RCC 7860 (cell line): ENCODE measurements at places on chromosomes 3 and 15.
A peak's percentile ranks its signal among the peaks of the same experiment; 100 is the strongest.

- peak; percentile 9 for DNase-seq
These were observed 16.2 kb upstream of the ABI3BP start for GRCh38 chr3:101009386-101009785.

DNA sequence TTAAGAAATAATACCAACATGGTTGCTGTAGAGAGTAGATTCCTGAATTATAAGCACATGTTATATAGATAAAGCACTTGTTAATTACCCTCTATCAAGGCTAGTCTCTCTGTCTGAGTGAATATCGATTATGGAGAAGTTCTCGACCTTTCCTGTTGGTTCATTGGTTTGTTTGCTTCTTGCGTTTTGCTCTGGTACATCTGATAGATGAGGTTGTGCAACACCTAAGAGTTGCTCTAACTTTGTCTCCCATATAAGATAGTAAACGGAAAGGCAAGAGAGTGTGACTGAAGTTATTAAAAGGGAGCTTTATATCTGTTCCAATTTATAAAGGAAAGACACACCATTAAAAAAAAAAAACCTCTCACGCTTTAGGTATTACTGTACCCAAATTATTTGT is 69.0 kb downstream of the PYDC2 start:
- no peak for DNase-seq

DNA sequence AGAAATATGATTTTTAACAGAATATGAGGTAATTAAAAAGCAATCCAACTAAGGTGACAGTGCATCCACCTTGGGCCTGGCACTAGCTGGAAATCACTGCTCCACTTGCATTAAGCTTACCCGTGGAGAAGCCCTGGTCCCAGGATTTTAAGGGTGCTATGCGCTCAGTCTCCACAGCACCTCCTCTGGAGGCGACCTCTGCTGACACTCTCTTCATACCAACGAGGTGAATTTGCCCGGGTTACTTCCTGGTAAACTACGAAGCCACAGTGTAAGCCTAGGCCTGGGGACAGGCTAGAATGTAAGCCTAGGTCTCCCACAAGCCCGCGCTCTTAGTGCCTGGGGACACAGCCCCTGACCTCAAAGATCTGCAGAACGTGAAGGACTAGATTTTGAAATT is 793 bp downstream of the APOD start:
- DNase-seq, result no peak

DNA sequence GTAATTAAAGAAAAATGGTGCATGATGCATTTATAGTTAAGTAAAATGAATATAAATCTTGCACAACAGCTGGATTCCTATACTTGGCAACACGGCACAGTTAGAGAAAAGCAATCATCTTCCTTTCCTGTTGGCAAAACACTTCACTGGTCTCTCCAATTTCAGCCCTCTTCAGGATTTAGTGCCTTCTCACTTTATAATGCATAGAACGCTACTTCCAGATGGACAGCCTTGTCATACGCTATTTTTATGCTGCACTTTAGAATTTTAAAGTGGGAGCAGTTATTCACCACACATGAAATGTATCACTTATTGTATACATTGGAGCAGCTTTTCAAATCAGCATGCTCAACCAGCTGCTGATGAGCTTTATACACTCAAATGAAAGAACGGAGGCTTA is 194.4 kb upstream of the GBE1 start:
- no peak for DNase-seq

GRCh38 chr3:128368626-128369025 is 98.1 kb downstream of the DNAJB8 start:
- no peak for DNase-seq

DNA sequence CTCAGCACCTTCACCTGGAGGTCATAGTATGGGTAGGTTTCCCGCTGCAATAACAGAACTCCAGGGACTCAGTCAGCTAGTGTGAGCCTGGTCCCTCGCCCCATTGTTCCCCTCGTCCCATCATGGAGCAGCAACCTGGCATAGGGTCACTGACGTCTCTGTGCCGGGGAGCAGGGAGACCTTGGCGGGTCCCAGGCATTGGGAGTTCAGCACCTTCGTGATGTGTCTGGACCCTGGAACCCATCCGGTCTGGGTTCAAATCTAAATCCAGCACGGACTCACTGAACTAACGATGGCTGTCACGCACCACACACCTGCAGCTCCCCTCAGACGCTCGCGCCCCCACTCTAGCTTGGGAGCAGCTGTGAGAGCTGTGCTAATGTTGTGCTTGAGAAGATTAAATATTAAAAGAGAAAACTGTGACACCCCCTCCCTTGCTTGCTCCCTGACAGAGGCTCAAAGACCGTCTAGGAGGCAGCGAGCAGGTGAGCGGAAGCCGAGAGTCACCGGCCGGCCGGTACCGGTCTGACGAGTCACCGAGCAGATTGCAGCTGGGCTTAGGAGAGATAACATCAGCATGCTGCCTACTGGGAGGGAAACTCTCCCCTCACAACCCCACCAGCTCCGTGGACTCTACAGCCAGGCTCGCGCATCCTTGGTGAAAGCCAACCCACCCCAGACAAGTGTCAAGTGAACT is 742 bp downstream of the PLA2G4F start:
- no peak for DNase-seq

DNA sequence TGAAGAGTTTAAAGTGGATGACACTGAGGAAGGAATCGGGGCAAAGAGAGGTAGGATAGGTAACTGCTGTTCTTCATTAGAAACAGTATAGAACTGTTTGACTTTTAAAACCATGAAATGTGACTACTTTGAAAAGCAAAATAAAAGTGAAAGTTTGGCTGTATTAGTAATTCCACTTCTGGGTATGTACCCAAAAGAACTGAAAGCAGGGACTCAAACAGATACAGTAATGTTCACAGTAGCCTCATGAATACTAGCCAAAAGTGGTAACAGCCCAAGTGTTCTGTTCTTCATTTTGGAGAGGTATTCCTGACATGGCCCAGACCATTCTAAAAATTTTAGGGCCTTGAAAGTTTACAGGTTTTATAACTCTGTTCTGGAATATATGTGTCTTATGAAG is 1055.4 kb downstream of the TBL1XR1 start:
- no peak for DNase-seq

DNA sequence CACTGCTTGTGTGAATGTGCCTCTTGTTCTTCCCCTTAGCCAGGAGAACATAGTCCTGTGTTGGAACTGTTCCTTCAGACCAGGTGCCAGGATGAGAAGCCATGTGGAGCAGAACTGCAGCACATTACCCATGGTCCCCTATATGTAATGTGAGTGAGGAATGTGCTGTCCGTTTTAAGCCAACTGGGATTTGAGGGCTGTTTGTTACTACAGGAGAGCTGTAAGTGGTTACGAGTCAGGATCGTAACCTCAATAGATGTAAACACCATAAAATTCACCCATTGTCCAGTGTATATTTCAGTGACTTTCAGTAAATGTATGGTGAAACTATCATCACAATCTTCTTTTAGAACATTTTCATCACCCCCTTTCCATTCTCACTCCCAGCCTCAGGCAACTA is 10.1 kb upstream of the SCAP start:
- DNase-seq, result no peak

DNA sequence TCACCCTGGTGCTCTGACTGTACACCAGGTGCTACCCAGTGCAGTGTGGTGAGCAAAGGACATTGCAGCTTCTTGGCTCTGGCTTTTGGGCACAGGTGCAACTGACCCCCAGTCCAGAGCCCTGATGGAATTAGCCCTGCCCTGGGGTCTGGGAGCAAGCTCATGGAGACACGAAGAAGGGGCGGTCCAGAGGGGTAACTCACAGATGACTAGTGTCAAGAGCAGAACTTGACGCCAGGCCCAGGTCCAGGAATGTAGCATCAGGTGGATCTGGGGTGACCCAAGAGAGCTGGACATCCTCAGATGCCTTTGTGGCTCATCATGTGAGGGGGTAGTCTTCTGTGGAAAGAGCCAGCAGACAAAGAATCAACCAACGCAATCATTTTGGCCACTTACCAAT is 88.9 kb downstream of the ASB7 start:
- no peak for DNase-seq

GRCh38 chr3:43769885-43770425 is 79.2 kb downstream of the ABHD5 start:
- no peak for DNase-seq

- peak; percentile 92 for DNase-seq
These were observed 92.8 kb downstream of the TFG start for GRCh38 chr3:100802126-100802525.

GRCh38 chr15:38612159-38612863 is 47.7 kb upstream of the RASGRP1 start:
- DNase-seq, result no peak

- no peak for DNase-seq
These were observed at the start of gene LMOD3 for GRCh38 chr3:69122403-69122802. LMOD3 (minus strand) TSS chr3:69122595; CDS start chr3:69122386, 209 bp downstream.

GRCh38 chr3:102883515-102883914 is 448.7 kb downstream of the ZPLD1 start:
- DNase-seq, result no peak

DNA sequence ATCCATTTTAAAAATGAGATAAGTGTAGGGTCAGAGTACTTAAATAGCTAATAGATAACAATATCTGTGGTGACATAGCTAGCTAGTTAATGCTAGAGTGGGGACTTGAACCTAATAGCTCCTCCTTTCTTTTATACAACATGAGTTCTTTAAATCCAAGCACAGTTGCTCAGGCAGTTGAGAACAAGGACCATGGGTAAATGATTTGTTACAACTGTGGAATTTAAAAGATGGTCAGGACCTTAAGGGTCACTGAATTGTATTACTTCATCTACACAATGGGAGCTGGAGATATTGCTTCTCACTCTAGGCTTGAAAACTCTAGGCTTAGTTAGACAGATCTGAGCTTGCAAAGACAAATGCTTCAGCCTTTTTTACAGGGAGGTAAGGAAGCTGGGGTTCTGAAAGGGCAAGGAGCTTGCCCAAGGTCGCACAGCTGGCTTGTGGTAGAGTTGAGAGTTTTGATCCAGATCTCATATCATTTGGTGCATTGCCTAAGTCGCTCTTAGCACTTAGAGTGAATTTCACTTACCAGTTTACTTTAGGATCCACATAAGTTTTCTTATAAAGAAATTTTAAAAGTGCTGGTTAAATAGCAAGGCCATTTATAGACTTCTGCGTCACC is 90.2 kb downstream of the EDEM1 start:
- no peak for DNase-seq

- no peak for DNase-seq
These were observed 13.8 kb upstream of the GPX1 start for GRCh38 chr3:49371946-49372345.

DNA sequence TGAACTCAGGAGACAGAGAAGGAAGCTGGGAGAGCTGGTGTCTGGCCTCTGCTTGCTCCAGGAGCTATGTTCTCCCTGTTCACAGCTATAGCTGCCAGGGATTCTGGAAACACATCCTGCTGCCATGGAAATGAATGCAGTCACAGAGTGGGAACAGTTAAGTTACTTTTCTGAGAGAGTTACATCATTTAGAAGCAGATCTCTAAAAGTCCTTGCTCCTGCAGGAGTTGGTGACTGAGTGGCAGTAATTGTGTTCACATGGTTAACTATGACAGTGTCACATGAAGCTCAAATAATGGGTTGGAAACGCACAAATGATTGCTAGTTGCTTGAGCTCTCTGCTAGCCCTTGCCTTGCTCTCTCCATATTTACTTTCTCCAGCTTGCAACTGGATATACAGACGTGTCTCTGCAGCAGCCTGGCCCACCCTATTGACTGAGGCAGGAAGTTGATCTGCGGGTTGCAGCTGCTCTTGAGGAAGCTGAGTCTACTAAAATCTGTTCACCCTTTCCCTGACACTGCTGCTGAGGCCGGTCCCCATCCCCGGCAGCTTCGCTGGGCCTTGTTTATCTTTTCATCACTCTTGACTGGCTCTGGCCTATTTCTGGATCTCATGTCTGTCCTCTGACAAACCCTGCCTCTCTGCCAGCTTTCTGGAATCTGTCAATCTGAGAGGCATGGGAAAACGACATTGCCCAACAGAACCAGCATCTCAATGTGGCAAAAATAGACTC is 16.7 kb upstream of the ISLR start:
- no peak for DNase-seq

- DNase-seq, result peak; percentile 24
These were observed 4.6 kb upstream of the DENND4A start for GRCh38 chr15:65796610-65797078.

- DNase-seq, result no peak
These were observed 87.3 kb upstream of the SNRK start for GRCh38 chr3:43198791-43199644.

DNA sequence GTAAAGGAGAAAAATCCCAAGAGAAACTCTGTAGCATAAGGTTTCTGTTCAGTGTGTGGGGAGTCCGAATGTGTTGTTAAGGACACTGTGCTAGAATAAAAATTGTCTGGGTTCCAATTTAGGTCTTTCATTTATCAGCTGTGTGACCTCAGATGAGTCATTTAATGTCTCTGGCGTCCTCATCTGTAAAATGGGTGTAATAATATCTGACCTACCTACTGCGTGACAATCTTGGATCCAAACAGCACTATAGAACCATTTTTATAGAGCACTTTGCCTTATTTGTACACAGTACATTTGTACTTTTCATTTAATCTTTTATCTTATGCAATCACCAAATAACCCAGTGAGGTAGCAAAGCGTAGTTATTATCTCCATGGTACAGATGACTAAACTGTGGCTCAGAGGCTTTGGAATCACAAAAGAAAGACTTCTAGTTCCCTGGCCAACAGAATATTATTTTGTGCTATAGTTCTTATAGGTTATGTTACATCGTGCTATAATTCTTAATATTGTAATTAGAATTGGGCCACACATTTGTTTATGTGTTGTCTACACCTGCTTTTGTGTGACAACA is 46.6 kb upstream of the TNIK start:
- DNase-seq, result no peak

DNA sequence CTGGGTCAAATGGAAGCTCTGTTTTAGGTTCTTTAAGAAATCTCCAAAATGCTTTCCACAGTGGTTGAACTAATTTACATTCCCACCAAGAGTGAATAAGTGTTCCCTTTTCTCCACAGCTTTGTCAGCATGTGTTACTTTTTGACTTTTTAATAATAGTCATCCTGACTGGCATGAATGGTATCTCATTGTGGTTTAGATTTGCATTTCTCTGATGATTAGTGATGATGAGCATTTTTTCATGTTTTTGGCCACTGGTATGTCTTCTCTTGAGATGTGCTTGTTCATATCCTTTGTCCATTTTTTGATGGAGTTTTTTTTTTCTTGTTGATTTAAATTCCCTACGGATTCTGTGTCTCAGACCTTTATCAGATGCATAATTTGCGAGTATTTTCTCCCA is 745.0 kb upstream of the BCHE start:
- DNase-seq, result no peak

GRCh38 chr3:43534675-43535074 is 87.1 kb downstream of the ANO10 start:
- no peak for DNase-seq
